T-cell (primary cell): ENCODE measurements at places on chromosomes 4 and X. TPM values are rescaled to one million over a fixed set of nuclear protein-coding genes. Genes with fewer than 3 reads are reported as not detected.

DNA sequence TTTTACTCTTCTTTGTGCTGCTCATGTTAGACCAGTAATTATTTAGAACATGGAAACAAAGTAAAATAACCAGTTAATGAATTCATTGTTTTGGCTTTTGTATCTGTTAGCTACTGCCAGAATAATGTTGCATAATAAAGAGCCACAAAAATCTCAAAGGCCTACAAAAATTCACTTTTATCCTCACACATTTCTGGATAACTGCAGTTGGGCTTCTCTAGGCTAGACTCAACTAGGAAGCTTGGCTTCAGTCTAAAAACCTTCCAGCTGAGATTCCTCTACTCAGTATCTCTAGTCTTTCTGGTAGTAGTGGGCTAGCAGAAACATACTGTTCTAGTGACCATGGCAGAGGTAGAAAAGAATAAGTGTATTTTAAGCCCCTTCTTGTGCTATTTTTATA lies 73.0 kb downstream of the FAT4 start:
- DNase-seq: no peak

GRCh38 chr4:92885632-92886031 lies 581.9 kb downstream of the GRID2 start:
- no peak for DNase-seq

Gene ABCD1
- 7.5 TPM for total RNA-seq

Gene VCX
- not detected for total RNA-seq

Gene HSFX4
- not detected for total RNA-seq

Gene RAI2
- 2.3 TPM for total RNA-seq

Gene IL1RAPL2
- not detected for total RNA-seq
